ENCODE measurements at places on chromosomes 7 and 10.

DNA sequence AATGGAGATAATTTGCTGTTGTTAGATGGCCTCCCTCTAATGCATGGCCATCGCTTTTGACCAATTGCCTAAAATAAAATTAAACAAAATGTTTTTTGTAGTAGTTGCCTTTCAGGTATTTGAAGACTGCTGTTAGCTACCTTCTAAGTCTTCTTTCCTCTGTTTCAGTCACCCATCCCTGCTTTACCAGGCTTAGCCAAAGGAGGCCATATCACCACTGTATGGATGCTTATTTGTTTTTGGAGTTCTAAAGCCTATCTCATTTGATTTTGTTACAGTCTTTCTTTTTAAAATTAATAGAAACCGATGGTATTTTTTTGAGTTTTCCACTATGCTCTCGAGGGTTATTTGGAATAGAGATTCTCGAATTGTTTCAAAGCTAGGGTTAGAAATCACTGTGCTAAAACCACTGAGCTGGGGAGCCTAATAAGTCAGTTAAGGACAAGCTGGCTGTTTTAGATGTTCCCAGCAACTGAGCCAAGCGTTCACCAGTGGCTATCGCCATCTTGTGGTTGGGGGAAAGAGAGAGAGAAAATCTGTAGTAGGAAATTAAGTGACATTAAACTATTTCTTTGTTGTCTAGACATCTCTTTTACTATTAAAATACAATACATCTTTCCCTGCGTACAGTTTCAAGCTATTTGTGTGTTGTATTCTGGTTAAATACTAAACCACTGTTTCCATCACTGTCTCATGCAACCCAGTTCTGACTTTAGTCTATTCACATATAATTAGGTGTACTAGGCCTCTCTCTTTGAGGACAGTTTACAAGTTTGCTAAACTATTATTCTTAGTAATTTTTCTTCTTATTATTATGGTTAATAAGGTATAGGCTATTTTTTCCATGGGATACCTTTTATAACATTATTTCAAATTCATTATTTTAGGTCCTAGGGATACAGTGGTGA is 52.2 kb downstream of the GPR158 start:
- peak; percentile 26 for DNase-seq

DNA sequence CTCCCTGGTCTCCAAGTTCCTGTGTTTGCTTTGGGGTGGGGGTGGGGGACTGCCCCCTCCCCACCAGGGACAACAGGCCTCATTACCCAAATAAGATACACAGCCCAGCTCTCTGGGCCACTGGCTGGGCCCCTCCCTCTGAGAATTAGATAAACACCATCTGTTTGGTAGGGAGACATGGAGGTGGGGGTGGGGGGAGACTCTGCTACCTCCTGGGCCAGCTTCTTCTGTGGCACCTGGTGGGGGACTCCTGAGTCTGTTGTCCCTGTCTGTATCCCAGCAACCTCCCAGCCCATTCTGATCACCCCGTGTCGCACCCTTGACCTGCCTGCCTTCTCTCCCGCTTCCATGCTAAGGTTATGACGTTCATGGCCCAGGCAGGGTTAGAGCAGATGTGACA is 5.8 kb downstream of the MLXIPL start:
- no peak for DNase-seq

GRCh38 chr10:17607603-17608332 is 9.4 kb downstream of the HACD1 start:
- DNase-seq, result no peak

- no peak for DNase-seq
These were observed 276.3 kb downstream of the LHFPL3 start for GRCh38 chr7:104604706-104605105.

GRCh38 chr10:74529205-74529604 is 297.2 kb upstream of the KAT6B start:
- no peak for DNase-seq

DNA sequence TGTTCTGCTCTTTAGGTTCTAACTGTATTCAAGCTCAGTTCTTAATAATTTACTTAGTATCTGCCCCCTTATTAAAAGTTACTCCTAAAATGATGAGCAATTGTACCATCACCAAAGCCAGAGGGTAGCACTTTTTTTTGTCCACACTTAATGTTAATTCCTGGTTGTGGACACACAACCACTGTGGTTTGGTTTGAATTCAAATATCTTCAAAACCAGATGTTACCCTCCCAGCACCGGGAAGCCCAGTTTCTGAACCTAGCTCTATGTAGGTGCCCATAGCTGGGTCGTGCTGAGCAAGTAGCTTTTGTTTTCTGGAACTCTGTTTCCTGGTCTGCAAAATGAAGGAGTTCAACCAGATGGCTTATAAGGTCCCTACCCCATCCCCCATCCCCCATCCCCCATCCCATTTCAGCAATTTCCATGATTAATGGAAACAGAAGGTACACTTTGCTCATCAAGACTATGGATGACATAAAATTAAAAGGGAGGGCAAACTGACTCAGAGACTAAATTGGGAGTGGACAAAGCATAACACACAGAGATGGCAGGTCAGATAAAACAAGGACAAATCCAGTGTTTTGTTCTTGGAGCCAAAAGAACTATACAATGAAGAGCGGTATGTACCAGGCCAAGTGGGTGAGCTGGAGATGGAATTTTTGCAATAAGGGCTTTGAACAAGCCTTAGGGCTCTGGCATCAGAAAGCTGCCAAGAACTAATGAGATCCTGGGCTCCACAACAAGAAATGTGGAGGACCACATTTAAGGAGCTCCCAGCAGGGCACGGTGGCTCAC is 56.7 kb downstream of the DLG5 start:
- no peak for DNase-seq

DNA sequence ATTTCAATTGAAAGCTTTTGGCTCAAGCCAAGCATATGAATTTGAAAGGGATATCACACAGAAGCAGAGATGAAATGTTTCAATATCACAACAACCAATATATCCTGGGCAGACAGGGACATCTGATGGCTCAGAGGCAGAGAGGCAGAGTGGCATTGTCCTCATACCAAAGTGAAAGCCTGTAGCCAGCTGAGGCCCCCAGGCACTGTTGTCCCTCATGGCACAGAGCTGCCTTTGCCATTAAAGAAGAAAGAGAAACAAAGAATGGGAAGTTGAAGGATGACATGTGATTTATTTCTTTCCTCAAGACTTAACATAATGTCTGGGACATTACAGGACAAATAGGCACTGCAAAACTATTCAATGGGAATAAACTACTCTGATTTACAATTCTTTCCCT is 504.3 kb upstream of the PCDH15 start:
- DNase-seq, result no peak

GRCh38 chr7:94975336-94975735 is 67.9 kb downstream of the PPP1R9A start:
- DNase-seq, result no peak

- DNase-seq, result no peak
These were observed 88.9 kb downstream of the CHRM2 start for GRCh38 chr7:136957391-136957790.

DNA sequence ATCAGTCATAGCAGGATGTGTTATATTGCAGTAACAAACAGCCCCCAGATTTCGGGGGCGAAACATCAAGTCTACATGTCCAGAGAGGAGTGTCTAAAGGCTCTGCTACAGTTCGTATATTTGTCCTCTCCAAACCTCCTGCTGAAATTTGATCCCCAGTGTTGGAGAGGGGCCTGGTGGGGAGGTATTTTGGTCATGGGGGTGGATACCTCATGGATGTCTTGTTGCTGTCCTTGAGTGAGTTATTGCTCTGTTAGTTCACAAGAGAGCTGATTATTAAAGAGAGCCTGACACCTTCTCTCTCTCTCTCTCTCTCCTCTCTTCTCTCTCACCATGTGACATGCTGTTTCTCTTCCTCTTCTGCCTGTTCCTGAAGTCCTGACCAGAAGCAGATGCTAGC is 343.7 kb downstream of the TCERG1L start:
- no peak for DNase-seq

DNA sequence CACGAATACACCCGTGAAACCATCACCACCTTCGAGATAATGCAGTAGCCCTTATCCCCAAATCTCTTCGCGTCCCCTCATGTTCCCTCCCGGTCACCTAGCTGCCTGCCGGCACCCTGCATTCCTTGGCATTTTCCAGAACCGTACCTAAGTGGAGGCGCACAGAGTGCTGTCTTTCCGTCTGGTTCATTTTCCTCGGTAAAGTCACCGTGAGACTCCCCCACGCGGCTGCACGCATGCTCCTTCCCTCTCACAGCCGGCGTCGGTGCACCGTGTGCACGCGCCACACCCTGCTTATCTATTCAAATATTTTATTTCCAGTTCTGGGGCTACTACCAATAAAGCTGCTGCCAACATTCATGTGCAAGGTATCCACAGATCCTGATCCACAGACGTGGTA is 65.5 kb upstream of the NKX6-2 start:
- DNase-seq, result no peak

GRCh38 chr7:17546592-17546991 is 248.1 kb downstream of the AHR start:
- no peak for DNase-seq

DNA sequence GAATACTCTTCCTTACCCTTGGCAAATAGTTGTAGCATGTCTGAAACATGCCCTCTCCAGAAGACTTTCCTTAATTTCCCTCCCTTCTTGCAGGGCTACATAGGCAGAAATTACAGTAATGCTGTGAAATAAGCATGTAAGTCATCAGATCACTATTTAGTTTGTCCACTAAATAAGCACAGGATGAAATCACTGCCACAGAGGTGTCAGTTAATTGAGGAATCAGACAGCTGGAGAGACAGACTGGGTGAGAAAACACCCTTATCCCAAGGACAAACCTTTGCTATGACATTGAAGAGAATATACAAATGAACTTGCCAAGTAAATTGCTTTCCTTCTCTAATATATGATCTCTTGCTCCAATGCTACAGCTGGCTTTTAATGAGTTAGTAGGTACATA is 129.3 kb downstream of the CHRM2 start:
- DNase-seq, result no peak

DNA sequence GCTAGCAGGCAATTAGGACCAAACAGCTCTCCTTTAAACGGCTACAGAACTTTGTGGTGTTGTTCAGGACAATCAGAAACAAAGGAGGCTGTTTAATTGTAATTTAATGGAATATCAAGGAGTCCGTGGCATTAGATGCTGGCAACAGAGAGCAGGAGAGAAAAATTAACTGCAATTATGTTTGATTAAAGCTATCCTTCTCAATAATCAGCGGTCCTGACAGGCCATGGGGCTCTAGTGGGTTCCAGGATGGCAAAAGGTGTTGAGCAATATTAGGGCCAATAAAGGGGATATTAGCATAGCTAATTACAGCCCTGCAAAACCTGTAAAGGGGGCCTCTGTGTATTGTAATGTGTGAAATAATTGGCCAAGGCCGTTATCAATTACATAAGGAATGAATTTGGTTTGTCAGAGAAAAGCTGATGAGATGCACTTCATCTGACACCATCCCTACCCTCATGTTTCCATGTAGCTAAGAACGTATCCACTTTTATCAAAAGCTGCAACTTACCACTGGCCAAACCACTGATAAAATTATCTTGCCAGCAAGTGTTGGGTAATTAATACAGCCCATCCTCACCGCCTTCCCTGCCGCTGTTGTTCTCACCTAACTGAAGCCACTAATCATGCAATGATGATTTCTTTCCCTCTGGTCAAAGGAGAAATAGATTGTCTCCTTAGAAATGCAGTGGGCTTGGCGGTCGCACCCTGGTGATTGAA is 81.6 kb downstream of the EBF3 start:
- DNase-seq, result no peak

DNA sequence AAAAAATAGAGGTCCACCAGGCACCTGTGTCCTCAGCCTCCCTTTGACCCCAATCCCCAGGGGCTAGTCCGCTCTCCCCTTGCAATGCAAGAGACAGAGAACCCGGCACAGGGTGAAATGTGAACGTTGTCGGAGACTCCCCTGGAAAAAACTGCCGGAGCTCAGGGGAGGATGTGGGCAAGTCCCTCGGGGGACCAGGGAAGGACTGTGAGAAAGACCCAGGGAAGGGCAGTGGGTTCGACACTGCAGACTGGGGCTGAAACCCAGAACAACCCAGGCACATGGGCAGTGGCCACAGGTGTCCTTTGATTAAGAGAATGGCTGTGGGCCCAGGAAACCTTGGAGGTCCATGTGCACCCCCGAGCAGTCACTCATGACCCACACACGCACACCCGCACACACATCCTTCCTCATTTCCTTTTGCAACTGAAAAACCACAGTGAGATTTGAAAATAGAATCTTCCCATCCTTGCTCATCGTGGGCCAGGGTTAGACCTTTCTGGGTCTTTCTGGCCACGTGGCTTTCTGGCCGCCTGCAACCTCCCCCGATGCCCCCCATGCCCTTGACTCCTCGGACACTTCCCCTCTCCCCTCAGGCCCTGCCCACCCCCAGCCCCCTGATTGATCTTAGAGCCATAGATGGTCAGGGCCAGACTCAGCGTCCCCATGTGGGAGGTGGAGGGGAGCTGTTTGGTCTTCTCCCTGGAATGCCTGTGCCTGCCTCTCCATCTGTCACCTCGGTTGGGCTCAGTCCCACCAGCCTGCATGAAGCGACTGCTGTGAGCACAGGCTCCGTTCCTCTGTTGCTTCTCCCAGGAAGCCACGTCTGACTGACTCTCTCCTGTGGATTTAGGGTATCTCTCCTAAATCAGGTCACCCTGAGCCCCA is 7.9 kb downstream of the LAT2 start:
- DNase-seq, result no peak

- DNase-seq, result no peak
These were observed 2.6 kb upstream of the PCBD1 start for GRCh38 chr10:70890917-70891431.

DNA sequence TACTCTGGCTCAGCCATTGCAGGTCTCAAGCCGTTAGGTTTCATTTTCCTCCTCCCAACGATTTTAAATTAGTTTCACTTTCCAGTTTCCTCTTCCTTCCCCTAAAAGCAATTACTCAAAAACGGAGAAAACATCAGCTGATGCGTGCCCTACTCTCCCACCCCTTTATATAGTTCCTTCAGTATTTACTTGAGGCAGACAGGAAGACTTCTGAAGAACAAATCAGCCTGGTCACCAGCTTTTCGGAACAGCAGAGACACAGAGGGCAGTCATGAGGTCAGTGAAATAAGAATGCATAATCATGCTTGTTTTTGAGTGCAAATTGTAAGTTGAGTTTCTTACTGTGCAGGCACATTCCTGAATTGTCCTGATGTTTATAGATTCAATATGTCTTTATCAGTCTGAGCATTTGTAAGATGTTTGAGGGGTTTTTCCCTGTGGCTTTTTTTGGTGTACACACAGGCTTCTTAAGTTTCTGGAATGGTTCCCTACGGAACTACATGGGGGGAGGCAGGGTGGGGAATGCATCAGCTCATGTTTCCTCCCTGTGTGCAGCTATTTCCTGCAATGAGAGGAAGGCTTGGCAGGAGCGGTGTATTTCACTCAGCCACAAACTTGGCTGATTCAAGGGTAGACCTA is at the start of gene IFIT3:
Gene IFIT3 (plus strand): TSS at position 195 of the 639 bp plus-strand sequence. CDS start 77 bp downstream, at position 272.
- DNase-seq, result peak; percentile 12

DNA sequence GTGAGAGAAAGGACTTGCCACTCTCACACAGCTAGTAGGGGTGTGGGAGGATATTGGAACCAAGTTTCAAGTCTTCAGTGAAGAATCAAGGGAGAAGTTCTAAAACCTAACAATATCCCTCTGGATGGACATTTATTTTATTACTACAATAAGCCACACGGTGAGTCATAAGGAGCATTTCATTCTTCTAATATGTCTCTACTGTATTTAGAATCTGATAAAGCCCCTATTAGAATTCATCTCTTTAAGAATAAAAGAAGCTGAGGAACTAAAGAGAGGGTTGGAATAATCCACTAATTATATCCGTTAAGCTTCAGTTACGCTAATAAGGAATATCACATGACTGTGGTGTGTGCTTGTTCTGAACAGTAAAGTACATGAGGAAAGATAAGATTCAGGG is 40.9 kb upstream of the ATRNL1 start:
- DNase-seq, result no peak

- no peak for DNase-seq
These were observed 95.3 kb downstream of the INSYN2A start for GRCh38 chr10:127100983-127101615.
